Pancreas (tissue), 10 donors: ENCODE measurements at places on chromosomes 4 and X. TPM values are rescaled to one million over a fixed set of nuclear protein-coding genes. Genes with fewer than 3 reads are reported as not detected.

- no peaks in the 10 kb centered on the region for H3K4me1 ChIP-seq
- no peaks in the 10 kb centered on the region for H3K36me3 ChIP-seq
- H3K27me3 ChIP-seq = no peaks in the 10 kb centered on the region
- DNase-seq = no peak
Observed at GRCh38 chrX:1134976-1135375, 77.5 kb downstream of the CRLF2 start.

GRCh38 chr4:145207934-145208333 lies 27.5 kb upstream of the OTUD4 start:
- H3K27ac ChIP-seq = no peak overlapping the region
- no peak for DNase-seq
- no peak overlapping the region for H3K4me3 ChIP-seq
- no peaks in the 10 kb centered on the region for H3K4me1 ChIP-seq

- H3K4me1 ChIP-seq = no peaks in the 10 kb centered on the region
- no peaks in the 10 kb centered on the region for H3K27me3 ChIP-seq
- DNase-seq = no peak
- H3K27ac ChIP-seq = no peak overlapping the region
- H3K36me3 ChIP-seq = no peaks in the 10 kb centered on the region
- no peak overlapping the region for H3K4me3 ChIP-seq
Observed at GRCh38 chrX:116111497-116111896, 59.0 kb upstream of the AGTR2 start.

- no peaks in the 10 kb centered on the region for H3K27me3 ChIP-seq
- no peak overlapping the region for H3K4me3 ChIP-seq
- DNase-seq = no peak
- no peak overlapping the region for H3K27ac ChIP-seq
- peaks cover 12% of the 10 kb centered on the region for H3K4me1 ChIP-seq
Observed at GRCh38 chr4:88881227-88881569, 175.8 kb downstream of the FAM13A start.

GRCh38 chrX:63751481-63751880 lies 33.5 kb downstream of the ARHGEF9 start:
- no peak overlapping the region for H3K4me3 ChIP-seq
- no peaks in the 10 kb centered on the region for H3K4me1 ChIP-seq
- DNase-seq = no peak
- no peaks in the 10 kb centered on the region for H3K36me3 ChIP-seq
- H3K27me3 ChIP-seq = no peaks in the 10 kb centered on the region
- H3K27ac ChIP-seq = no peak overlapping the region

The TEX11 gene
- polyA plus RNA-seq = 1.1 TPM

The RNF113A gene
- 14.1 TPM for polyA plus RNA-seq

The TAF7L gene
- not detected for polyA plus RNA-seq
